ENCODE measurements at places on chromosomes 13 and 19.

GRCh38 chr19:38247126-38247525 lies 9.0 kb downstream of the PPP1R14A start:
- DNase-seq, result no peak

GRCh38 chr13:101916775-101917474 lies 464.4 kb downstream of the ITGBL1 start:
- no peak for DNase-seq

DNA sequence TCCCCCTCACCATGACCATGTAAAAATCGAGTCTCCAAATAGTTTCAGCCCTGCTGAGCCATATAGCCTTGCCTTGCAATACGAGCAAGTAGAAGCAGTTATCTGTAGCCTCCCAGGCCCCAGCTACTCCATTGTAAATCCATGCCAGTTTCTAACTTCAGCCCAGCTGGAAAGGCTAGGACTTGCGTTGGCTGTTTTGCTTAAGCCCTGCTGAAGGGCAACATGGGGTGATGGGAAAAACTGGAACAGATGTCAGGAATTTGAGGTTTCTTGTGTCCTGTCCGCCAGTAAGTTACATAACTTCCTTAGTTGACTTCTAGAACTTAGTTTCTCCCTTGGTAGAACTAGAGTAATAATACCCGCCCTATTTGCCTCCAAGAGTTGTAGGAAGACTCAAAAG lies 216.0 kb upstream of the SERP2 start:
- DNase-seq, result no peak

DNA sequence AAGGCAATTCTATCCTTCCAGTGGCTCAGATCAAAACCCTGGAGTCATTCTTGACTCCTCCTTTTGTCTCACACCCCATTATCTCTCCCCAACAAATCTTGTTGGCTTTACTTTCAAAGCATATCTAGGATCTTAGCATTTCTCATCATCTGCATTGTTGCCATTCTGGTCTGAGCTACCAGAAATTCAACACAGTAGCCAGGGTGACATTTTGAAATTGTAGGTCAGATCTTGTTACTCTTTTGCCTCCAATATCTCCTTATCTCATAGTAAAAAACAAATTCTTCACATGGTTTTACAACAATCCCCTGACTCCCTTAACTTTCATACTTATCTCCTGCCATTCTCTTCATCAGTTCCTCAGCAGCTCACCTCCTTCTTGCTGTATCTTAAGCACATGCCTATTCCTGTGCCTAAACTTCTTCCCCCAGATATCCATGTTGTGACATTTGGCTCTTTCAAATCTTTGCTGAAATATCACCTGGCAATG lies 115.8 kb downstream of the KLF5 start:
- DNase-seq, result no peak

GRCh38 chr19:43639519-43640423 lies at the start of gene CADM4:
Gene CADM4 (minus strand): TSS chr19:43639850. CDS start chr19:43639790, 60 bp downstream.
- DNase-seq, result peak; percentile 38

DNA sequence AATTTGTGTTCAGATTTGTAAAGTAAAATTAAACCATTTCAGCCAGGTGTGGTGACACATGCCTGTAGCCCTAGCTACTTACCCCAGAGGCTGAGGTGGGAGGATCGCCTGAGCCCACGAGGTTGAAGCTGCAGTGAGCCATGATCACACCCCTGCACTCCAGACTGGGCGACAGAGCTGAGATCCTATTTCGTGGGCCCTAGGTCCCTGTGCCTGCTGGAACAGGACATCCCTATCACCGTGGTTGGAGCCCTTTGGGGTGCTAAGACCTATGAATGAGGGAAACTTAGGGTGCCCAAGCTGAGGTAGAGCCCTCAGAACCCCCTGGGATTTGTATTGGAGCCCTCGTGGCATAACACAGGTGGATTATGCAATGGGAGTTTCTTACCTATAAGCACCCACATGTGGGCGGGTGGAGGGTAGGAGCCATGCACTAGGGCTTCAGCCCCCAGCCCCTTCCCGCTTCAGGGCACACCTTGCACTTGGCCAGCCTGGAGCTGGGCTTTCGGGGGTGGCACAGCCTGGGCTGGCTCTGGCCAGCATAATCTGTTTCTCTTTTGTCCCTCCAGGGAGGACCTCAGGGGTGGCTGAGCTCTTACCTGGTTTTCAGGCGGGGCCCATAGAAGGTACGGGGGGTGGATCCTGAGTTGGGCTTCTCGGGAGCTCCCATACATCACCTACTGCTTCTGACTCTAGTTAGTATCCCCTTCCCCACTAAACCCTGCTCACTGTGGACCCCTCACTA lies 7.2 kb upstream of the USF2 start:
- DNase-seq, result peak; percentile 23

DNA sequence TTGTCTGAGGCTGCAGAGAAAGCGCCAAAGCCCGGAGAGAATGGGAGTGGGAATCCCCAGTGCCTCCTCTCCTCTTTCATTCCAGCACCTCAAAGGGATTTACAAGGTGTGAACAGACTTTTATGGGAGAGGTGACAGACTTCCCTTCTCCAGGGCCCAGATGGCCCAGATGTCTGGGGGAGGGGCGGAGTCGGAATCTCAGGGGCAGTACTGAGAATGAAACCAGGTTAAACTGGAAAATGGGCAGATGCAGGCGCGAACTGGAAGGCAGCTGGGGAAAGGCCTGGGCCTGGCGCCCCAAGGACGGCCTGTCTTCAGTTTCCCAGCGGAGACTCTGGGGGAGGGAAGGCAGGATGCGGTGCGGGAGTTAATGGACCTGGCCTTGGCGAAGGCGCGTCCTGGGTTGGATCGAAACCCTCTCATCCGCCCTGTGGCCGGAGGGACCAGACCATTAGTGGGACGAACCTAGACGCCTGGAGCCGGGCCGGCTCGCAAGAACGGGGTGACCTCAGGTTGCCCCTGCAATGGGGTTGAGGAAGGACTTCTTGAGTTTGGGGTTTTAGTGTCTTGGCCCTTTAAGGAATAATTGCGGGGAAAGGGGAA lies 592 bp upstream of the TRIP10 start:
- peak; percentile 52 for DNase-seq

GRCh38 chr19:43789029-43789428 lies 8.3 kb upstream of the KCNN4 start:
- DNase-seq, result no peak

DNA sequence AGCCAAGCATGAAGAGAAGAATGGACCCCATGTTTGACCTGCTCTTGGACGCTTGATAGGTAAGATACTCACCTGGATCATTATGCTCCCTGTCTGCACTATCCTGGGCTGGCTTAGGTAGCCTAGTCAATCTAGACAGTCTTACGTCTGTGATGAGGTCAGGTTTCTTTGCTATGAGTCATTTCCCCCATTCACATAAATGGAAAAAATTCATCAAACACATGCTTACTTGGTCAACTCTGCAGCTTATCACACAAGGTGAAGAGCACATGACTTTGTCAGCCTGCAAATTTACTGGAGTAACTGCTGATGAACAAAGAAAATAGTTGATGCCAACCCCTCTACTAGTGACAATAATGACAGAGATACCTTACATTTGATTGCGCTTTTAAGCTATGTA lies 170.0 kb downstream of the NUFIP1 start:
- DNase-seq, result no peak

GRCh38 chr13:24727731-24728601 lies 36.0 kb upstream of the RNF17 start:
- DNase-seq, result peak; percentile 67

- DNase-seq, result no peak
Observed at GRCh38 chr13:79511611-79512010, 30.7 kb downstream of the NDFIP2 start.

DNA sequence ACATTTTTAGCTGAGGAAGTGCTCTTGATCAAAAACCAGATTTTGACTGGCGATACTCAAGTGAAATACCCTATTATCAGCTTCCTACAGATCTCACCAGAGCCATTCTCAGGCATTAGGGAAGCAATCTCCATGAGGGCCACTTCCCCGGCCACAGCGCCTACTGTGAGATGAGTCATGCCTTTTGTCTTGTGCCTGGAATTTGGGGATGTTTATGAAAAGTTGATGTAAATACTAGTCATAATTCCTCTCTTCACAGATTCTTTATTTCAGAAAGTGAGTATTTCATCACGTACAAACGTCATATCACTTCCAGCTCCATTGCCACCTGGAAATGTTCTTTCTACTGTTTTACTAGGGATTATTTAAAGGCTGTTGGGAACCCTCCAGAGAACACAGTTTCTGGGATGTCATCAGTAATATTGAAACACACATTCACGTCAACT lies 25.3 kb upstream of the SLC46A3 start:
- no peak for DNase-seq

DNA sequence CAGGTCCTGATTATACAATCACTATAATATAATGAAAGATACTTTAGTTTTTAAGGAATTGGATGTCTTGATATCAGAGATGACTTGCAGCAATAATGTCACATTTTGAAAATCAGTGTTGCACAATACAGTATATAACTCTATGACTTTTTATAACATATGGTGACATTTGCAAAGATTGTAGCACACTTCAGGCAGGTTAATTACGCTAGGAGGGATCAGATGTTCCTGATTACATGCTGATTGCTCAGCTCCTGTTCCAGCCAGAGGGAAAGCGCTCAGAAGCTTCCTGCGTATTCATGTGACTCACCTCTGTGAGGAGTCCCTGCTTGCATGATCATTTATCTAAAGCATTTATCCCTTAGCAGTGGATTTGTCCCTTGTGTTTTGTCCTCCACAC lies 265.6 kb downstream of the GPC5 start:
- no peak for DNase-seq

- DNase-seq, result no peak
Observed at GRCh38 chr13:76812206-76812897, 73.9 kb downstream of the KCTD12 start.

- no peak for DNase-seq
Observed at GRCh38 chr13:32261567-32261966, 53.6 kb downstream of the ZAR1L start.

DNA sequence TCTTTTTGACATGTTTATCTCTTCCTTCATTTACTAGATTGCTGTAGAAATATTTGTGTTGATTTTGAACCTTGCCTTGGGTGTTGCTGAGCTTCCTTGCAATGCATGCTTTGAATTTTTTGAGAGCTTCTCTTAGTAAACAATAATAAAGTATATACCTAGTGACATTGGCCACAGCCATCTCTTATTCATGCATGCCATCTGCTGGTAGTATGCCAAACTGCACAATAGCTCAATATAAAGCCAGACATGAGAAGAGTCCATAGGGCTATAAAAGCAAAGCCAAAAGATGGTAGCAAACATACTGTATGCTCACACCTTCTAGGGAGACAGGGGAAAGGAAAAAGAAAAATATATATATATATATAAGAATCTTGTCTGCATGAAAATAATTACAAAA lies 18.9 kb upstream of the ZSCAN5A start:
- DNase-seq, result peak; percentile 49

GRCh38 chr19:42468273-42468796 lies 25.6 kb upstream of the CXCL17 start:
- DNase-seq, result no peak

- no peak for DNase-seq
Observed at GRCh38 chr13:80374444-80374843, 33.5 kb upstream of the SPRY2 start.

GRCh38 chr19:8257052-8257443 lies 47.9 kb downstream of the CERS4 start:
- no peak for DNase-seq

DNA sequence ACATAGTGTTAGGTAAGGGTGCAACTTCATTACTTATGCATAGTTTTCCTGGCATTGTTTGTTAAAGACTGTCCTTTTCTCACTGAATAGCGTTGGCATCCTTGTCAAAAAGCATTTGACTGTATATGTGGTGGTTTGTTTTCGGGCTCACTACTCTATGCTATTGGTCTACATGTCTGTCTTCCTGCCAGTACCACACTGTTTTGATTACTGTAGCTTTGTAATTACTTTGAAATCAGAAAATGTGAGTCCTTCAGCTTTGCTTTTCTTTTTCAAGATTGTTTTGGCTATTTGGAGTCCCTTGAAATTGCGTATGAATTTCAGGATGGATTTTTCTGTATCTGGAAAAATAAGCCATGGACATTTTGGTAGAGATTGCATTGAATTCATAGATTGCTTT lies 56.0 kb downstream of the IFT88 start:
- no peak for DNase-seq

- DNase-seq, result no peak
Observed at GRCh38 chr13:36352350-36352749, 6.2 kb upstream of the SPART start.
